M059J (cell line): ENCODE measurements at places on chromosomes 6 and 20. TPM values are rescaled to one million over a fixed set of nuclear protein-coding genes. Genes with fewer than 3 reads are reported as not detected.
A peak's percentile ranks its signal among the peaks of the same experiment; 100 is the strongest.

- DNase-seq = no peak
These were observed 50.1 kb upstream of the HDGFL1 start for GRCh38 chr6:22519237-22519636.

GRCh38 chr6:58419321-58419720 is 1101.9 kb downstream of the PRIM2 start:
- DNase-seq = peak; percentile 82

DNA sequence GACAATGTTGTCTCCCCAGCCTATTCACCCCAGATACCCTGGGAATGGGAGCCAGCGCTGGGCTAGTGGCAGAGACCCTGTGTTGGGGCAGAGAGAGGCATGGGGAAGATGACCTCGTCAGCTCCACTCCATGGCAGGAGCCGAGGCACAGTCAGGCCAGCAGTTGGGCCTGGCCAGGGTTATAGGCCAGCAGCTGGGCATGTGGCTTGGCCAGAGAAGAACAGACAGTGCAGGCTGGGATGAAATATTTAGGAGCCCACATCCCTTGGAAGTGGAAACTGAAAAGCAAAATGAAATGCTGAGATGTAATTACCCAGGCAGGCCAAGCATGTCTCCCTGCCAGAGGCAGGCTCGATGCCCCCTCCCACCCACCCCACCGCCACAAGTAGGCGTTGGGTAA is 70.0 kb downstream of the GRM4 start:
- no peak for DNase-seq

GRCh38 chr20:59291740-59292383 is 8.5 kb upstream of the EDN3 start:
- peak; percentile 13 for DNase-seq

- no peak for DNase-seq
These were observed 160.1 kb downstream of the DTNBP1 start for GRCh38 chr6:15502446-15503345.

DNA sequence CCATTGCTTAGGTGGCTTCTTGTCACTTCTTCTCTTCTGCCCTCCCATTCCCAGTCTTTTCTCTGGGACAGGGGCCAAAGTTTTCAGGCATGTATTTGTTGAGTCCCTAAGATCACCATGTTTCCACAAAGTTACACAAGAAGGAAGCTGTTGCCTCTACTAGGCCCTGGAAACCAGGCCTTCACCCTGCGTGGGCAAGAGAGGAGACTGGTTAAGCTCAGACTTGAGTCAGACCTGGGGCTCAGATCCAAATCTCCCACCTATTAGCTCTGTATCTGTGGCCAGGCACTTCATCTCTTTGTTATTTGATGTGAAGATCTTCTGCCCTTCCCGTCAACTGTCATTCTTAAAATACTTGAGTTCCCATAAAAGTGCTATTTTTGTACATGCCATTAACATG is 154.6 kb downstream of the SASH1 start:
- DNase-seq = peak; percentile 85

DNA sequence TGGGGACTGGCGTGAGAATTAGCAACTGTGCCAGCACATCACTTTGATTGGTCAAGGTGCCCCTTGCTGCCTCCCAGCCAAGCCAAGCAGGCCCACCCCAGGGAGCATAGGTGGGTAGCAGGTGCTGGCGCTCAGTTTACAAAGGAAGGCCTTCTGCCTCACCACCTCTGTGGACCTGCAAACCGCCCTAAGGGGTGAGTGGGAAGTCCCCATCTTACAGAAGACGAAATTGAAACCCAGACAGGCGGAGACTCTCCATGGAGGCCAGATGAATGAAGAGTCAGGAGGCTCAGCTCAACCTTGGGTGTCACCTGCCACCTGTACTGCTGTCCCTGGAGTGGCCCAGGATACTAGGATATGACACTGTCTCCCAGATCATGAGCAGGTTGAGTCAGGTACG is 21.5 kb upstream of the MAS1L start:
- DNase-seq = no peak

DNA sequence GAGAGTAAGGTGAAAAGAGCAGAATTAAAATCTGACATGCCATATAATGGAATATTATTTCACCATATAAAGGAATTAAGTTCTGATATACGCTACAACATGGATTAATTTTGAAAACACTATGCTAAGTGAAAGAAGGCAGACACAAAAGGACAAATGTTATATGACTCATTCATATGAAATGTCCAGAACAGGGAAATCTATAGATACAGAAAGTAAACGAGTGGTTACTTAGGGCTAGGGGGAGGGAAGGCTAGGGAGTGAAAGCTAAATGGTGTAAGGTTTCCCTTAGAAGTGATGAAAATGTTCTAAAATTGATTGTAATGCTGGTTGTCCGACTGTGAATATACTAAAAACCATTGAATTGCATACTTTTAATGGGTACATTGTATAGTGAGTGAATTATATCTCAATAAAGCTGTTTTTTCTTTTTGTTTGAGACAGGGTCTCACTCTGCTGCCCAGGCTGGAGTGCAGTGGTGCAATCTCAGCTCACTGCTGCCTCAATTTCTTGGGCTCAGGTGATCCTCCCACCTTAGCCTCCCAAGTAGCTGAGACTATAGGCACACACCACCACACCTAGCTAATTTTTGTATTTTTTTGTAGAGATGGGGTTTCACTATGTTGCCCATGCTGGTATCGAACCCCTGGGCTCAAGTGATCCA is 8.2 kb downstream of the PRPH2 start:
- DNase-seq = peak; percentile 42

DNA sequence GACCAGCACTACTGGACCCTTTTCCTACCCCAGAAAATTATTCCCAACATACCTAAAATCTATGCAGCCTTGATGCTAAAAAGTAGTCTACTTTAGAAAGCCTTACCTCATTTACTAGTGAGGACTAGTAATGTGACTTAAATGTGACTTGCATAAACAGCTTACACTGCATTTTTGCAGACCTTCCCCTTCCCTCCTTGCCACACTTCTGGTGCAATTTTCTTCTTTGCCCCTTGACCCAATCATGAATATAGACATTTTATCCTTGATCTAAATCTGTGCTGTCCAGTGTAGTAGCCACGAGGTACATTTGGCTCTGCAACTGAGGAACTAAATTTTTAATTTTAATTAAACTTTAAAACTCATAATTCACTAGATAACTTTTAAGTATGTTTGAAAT is 7.0 kb upstream of the ZKSCAN8 start:
- DNase-seq = no peak

Gene RNF8
- 48.7 and 58.4 TPM in 2 replicates for total RNA-seq

Gene POLR1C
- 21.8 and 27.8 TPM in 2 replicates for total RNA-seq
